ENCODE measurements at places on chromosomes 1 and 21.

DNA sequence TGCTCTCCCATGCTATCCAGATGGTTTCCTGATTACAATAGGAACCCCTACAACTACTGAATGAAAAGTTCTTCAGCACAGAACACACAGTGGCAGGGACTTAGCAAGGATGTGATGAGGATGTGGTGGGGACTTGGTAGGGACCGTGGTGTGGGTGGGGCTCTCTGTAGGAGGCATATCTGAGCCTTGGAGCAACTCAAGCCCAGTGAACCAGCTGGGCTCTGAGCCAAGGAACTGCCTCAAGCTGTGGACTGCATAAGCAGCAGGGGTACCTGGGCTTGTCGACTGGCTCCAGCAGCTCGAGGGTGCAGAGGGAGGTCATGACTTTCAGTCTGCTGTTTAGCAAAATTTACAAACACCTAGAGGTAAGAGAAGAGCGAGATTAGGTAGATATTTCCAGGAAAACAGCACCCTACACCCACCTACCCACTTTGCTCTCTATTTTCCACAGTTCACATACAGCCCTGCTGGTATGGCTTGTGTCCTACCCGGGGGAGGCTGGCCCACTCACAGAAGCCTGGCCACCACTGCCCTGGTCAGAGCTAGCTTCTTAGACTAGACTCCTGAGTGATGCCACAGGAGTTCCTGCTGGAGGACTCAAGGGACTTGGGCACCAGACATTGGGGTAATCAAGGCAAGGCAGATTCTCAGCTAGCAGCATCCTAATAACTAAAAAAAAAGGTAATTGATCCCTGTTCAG, 86.8 kb upstream of the GCLM start:
- no peak for DNase-seq

DNA sequence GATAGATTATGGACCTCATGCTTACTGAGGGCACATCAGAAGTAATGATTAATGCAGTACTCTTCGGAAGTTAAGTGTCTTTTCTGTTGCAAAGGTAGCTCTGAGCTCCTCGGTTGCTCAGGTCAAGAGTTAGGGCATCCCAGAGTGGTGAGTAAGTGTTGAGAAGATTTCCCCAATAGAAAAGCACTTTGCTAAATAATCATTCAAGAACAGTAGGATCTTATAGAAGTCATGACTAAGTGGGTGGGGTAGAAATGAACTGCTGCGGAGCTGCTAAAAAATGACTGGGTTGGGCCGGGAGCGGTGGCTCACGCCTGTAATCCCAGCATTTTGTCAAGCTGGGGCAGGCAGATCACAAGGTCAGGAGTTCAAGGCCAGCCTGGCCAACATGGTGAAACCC, 648.6 kb upstream of the CAMK1G start:
- DNase-seq = no peak

DNA sequence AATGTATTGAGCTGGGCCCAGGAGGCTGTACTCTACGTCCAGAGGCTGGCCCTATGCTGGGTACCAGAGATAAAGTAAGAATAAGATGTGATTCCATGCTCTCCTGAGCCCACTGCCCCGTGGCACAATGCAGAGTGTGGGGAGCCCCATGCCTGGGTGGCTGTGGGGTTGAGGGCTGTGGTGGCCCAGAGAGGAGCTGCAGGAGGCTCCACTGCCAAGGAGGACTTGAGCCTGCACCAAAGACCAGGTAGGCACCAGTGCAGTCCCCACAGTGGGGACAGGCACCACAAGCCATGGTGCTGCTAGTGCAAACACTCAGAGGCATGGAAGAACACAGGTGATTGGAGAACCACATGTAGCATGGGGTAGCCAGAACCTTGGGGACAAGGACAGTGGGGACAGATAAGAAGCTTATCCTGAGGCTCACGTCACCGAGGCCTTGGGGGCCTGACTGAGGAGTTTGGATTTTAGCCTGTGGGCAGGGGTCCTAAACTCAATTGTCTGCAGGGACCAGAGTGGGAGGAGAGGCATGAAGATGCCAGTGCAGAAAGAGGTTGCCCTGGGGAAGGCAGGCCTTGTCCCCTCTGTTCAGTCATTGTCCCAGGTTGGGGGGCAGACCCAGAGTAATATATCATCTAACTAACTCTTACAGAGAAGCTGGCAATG, 21.9 kb upstream of the EPS8L3 start:
- DNase-seq = no peak

GRCh38 chr1:225919906-225920305, 4.1 kb downstream of the PYCR2 start:
- no peak for DNase-seq

DNA sequence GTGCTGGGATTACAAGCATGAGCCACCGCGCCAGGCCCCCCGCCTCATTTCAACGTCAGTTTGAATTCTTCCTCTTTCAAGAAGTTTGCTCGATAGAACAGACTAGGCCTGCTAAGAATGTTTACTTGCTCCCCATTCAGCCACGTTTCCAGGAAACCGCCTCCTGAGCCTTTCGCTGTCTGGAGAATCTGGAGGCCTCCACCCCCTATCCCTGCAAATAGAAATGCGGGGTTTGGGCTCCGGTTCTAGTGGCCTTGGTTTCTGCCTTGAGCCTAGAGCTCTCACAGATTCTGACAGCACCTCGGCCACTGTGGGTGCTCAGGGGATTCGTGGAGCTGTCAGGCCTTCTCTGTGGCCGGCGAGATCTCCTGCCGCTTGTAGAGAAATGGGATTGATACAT, 84.3 kb downstream of the UBIAD1 start:
- DNase-seq = no peak

- DNase-seq = no peak
Measured at GRCh38 chr1:119222271-119222670, 81.8 kb upstream of the WARS2 start.

DNA sequence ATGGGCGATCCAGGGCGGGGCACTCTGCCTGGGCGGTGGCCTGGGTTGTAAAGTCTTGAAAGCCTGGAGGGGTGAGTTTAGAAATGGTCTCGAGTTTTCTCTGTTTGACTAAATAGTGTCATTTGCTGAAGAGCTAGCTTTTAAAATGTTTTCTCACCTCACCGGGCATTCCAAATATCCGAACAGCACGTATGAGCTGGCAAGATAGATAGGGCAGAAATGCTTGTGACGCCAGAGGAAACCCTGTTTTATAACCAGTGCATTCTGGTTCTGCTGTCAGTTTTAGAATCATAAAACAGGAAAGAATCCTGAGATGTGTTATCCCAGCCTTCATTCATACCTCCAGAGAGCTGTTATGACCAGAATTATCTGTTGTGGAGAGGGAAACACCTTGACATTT, 725 bp downstream of the RTCA start:
- no peak for DNase-seq

DNA sequence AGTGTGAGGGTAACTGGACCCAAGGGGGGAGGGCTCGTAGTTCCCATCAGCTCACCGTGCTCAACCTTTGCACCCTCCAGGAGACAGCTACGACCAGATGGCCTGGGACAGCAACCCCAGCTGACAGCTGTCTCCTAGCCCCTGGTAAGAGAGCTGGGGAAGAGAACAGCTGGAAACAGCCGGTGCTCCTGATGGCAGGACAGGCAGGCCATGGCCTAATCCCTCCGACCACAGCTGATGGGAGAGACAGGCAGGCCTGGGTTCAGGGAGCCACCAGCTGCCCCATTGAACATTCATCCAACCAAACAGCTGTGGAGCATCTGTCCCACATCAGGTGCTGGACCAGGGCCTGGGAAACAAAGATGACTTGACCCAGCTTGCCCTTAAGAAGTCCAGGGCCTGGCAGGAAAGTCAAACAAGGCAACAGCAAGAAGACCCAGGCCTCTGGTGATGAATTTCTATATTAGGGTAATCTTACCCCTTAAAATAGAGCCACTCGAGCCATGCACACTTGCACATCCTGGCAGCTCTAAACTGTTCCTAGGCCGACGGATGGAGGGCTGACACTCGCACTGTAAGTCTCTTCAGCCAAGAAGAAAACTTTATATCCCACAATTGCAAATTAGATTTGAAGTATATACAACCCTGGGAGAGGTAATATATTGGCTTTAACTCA, 12.2 kb downstream of the OLFML2B start:
- no peak for DNase-seq

DNA sequence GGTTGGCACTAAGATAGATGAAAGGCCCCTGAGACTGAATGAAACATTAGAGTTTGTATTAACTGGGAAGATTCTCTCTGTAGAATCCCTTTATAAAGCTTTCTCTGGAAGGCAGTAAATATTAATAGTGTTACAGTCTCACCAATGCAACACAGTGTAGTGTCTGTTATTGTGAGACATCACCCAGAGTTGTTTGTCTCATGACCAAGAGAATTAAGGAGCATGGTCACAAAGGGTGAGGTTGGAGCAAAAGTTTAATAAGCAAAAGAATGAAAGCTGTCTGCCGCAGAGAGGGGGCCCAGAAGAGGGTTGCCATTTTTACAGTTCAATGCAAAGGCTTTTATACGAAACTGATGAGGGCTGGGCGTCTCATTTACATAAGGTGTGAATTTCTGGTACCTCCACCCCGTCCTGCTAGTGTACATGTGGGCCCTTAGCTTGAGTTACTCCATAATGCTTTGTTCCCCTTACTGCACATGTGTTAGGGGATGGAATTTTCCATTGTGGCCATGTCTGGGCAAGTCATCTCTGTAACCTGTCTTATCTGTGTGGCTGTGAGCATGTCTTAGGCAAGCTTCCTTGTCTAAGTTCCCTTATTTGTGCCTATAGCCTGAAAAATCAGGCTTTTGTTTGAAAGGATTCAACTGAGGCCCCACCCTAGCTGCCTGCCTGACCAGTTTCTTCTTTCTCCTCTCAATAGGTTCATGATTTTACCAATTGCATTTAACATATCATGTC, 184.1 kb downstream of the RASAL2 start:
- DNase-seq = no peak

DNA sequence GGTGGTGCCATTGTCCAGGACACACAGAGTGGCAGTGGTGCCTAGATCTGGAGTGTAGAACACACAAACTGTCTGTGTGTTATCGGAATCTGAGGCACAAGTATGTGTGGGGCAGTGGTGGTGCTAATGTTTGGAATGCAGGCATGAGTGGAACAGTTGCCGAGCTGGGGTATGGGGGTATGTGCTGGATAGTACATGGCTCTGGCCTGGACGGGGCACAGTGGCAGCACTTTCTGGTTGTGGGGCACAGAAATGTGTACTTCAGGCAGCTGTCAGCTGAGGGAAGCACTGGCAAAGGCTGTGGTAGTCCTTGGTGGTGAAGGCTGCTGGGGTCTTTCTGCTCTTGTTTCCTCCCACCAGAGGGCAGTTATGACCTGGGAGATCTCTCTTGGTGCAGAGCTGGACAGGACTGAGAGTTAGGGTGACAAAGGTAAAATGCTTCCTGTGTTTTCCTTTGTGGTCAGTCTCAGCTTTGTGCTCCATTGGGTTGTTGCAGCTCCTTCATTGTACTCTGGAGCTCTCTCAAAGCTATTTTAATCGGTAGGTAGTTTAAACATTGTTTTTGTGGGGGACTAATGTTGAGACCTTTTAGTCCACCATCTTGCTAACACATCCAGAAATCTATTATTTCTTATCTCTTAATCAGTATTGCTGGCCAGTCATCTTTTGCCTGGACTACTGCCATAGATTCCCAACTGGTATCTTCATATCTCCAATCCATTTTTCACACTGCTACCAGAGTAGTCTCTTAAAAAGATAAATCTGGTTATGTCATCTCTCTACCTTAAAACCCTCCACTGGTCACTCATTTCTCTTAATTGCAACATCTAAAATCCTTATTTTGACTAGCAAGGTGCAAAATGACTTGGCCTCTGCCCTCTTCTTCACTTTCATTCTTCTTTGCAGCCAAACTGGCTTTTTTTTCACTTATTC, 83.9 kb upstream of the NBPF4 start:
- no peak for DNase-seq

All from activated CD4-positive, alpha-beta T cell treated with anti-CD3 and anti-CD28 coated beads, Interleukin-2, amount 50 U/mL, for 24 hours (primary cell).